ENCODE measurements at places on chromosomes 5 and 9. TPM values are rescaled to one million over a fixed set of nuclear protein-coding genes. Genes with fewer than 3 reads are reported as not detected.
A peak's percentile ranks its signal among the peaks of the same experiment; 100 is the strongest.

THBS4 gene
- total RNA-seq, result 0.27 TPM

N4BP3 gene
- total RNA-seq, result 3.3 TPM

TMEM215 gene
- not detected for total RNA-seq

CDHR2 gene
- total RNA-seq, result 42.8 TPM

PCDHGA3 gene
- total RNA-seq, result 0.10 TPM

- DNase-seq, result no peak
These were observed 192.1 kb upstream of the RGMB start for GRCh38 chr5:98581112-98581997.

DNA sequence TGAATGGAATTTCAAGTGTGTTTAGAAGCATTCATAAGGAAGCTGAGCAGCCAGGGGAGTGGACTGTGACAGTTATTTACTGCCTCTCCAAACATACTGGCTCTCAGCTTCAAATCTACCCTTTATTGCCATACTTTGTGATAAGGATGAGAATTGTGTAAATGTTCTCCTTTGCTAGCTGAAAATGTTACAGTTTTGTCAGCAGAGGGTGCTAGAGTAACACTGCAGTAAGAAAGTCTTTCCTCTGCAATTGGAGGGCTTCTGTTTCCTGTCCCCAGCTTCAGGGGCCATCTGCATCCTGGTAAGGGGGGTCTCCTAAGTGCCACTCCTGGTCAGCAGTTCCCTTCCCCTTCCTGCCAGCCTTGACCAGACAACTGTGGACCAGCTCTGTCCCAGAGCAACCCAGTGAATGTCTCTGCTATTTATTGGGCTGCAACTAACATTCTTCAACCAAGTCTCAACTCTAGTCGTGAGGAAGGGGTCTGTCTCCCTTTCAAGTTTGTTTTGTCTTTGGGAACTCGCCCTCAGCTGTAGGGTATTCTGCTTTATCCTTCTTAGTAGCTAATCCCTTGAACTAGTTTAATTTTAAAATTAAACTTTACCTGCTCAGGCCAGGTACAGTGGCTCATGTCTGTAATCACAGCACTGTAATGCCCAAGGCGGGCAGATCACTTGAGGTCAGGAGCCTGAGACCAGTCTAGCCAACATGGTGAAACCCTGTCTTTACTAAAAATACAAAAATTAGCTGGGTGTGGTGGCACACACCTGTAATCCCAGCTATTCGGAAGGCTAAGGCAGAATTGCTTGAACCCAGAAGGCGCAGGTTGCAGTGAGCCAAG is 45.3 kb downstream of the RAPGEF6 start:
- peak; percentile 38 for DNase-seq

DNA sequence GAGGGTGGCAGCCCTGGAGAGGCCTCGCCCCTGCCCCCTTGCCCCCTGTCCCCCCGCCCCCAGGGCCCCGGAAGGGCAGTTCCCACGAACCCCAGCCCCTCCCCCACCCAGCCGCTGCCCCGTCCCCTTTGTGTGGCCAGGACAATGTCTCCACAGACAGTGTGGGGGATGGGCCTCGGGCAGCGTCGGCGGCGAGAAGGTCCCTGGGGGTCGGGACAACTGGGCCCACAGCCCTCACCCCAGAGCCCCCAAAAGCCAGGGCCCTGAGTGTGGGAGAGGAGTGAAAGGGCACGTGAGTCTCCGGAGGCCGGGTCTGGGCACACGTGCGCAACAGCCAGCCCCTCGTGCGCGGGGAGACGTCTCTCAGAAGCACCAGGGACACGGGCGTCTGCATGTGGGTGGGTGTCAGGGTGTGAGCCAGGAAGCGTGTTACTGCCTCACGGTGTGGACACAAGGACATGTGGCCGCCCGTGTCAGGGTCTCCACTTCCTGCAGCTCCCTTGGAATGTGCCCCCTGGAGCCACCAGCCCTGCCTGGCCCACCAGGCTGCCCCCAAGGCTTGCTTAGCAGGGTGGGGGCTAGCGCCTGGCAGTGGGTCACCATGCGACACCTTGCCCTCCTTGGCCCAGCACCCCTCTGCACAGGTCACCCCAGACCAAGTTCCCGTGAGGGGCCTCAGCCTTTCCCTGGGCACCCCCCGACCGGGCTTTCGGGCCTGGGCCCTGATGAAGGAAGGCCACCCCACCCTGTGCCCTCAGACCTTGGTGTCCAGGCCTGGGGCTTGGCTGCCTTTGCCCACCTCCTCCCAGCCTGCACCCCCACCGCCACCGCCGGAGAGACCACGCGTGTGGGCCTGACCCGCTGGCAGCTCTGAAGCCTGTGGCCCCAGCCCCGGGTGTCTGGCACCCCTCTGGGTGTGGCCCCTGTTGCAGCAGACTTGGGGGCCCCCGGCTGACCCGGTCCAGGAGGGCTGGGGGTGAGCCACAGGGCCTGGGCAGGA is 12.8 kb upstream of the NRARP start:
- no peak for DNase-seq

DNA sequence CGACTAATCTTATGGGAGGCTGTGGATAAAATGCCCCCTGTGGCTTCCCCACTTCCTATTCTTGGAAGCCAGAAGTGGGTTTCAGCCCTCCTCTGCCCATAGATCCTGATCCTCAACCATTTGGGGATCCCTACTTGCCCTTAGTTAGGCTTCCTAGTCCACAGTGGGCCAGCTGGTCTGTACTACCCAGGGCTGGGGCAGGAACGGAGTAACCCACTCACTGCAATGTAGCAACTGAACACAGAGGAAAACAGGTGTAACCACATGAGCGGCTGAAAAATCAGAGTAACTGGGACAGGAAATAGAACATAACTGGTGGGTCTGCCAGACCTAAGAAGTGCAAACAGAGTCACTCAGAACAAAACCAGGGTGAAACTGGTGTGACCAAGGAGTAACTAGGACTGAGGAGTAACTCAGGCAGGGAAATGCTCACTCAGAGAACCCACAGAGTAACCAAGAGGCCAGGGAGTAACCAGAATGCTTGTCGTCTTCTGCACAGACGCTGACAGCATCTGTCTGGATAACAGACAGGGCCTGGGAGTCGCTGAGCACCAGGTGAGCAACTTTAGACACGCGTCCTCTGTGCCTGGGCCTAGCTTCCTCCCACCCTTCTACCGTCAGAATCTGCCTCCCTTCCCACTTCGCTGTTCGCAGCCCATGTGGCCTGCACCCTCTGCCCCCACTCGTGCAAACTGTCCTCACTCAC is 1.0 kb downstream of the AQP3 start:
- DNase-seq, result no peak

GRCh38 chr5:178246624-178247279 is 14.2 kb upstream of the PHYKPL start:
- DNase-seq, result no peak

DNA sequence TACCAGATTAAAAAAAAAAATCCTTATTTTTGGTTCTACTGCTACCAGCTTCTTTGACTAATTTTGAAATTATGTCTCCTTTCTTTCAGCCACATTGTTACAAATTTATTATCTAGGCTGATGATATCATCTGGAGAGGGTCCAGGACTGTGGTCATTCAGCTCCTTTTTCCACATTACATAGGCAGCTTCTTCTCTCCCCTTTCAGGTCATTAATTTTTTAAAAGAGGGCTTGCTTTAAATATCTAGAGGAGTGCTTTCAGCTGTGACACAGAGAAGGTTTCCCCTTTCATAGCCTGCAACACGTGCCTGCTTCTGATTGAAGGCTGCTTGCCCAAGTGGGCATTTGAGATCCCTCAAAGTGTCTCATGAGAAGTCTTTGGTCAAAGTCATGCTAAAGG is 155.7 kb upstream of the PAPPA start:
- DNase-seq, result no peak

DNA sequence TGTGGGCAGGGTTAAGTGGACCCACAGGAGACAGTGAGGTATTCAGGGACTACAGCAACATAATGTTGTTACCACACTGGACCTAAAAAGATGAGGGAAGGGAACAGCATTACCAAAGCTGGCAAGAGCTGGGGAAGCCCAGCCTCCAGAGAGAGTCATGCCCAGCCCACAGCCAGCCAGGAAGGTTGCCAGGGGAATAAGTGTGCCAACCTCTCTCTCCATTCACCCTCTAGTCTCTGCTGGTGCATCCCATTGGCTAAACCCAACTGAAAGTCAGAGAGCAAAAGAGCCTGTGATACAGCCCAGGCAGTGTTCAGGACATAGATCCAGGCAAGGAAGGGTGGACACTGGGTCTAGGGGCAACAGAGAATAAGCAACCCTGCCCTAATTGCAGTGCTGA is 35.8 kb upstream of the AFAP1L1 start:
- DNase-seq, result no peak

DNA sequence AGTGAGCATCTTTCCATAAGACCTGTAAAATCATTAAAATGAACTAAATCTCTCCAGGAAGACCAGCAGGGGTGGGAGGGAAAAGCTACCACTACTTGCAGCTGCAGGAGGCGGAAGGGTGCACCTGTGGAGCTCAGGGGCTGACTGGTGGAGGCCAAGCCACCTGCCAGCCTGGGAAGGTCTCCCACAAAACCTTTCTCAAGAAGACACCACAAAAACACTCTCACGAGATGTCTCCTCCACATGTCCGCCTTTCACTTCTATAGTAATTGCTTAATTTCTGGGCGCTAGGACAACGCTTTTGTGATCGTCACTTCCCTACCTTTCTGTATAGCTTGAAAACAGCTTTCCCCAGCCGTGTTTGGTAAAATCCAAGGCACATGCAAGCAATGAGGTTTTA is 114.4 kb downstream of the ROR2 start:
- no peak for DNase-seq

Data from colonic mucosa (tissue), 4 donors.